Activated T-cell treated with anti-CD3 and anti-CD28 coated beads, Interleukin-2, amount 50 U/mL, for 1 hour (primary cell): ENCODE measurements at places on chromosomes 3 and 15.

GRCh38 chr3:135226057-135226456, 431.0 kb downstream of the EPHB1 start:
- no peak for DNase-seq

DNA sequence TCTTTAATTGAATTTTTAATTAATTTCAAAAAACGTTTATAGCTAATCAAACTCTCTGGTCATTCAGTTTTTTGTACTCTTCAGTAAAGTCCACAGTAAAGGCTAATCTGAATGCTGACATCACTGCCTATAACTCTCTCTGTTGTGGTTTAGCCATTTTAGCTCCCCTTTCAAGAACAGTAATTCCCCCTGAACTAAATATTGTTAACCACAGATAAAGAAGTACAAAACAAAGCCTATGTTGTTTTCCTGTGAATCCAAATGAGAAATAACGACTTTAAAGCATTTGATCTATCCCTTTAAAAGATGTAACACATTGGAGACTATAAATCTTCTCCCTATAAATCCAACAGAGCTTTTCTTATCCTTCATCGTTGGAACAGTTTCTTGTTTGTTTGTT, 94.2 kb downstream of the ZBTB20 start:
- DNase-seq, result no peak

GRCh38 chr3:10976770-10977169, 15.8 kb upstream of the SLC6A1 start:
- DNase-seq, result no peak

DNA sequence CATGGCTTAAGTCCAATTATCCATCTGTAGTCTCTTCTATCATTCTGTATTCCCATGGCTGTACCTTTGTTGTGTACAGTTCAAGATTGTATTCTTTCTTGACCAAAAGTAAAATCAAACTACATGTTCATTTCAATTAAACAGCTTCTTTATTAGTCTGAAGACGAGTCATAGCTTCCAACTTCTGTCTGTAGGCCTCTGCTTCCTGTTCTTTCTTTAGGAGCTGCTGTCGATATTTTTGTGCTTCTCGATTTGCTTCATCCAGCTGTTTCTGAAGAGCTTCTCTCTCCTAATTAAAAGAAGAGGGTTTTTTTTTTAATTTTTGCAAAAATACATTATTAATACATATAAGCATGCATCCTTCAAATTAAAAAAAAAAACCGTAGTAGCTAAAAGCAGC, 13.0 kb upstream of the HDC start:
- no peak for DNase-seq

DNA sequence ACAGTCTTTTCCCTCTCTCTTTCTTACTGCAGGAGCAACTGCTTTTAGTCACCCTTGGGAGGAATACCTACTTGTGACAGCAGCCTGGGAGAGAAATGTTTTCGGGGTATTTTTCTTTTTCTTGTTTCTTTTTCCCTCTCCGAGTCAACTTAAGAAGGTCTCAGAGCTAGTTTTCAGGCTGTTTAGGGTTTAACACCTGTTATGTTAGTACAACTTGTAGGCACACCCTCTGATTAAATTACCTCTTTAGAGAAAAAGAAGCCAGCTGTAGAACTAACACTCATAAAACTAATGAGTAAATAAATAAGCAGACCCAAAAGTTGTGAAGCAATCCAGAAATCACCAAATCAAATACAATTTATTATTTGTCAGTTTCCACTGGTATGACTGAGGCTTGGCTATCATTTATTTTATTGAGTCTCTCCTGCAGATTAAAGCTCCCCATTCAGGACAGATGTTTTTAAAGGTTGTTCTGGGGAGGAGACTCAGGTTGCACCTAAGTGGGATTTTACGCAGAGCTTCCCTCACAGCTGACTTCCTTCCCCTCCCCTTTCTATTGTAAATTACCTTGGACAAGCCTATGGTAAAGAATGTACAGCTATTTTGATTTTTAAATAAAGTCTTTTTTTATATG, 112.5 kb downstream of the FOXB1 start:
- no peak for DNase-seq
